Smooth muscle cell of the brain vasculature (primary cell): ENCODE measurements at places on chromosomes 16 and 17.

GRCh38 chr16:7408700-7409365 lies 76.2 kb downstream of the RBFOX1 start:
- DNase-seq, result no peak

DNA sequence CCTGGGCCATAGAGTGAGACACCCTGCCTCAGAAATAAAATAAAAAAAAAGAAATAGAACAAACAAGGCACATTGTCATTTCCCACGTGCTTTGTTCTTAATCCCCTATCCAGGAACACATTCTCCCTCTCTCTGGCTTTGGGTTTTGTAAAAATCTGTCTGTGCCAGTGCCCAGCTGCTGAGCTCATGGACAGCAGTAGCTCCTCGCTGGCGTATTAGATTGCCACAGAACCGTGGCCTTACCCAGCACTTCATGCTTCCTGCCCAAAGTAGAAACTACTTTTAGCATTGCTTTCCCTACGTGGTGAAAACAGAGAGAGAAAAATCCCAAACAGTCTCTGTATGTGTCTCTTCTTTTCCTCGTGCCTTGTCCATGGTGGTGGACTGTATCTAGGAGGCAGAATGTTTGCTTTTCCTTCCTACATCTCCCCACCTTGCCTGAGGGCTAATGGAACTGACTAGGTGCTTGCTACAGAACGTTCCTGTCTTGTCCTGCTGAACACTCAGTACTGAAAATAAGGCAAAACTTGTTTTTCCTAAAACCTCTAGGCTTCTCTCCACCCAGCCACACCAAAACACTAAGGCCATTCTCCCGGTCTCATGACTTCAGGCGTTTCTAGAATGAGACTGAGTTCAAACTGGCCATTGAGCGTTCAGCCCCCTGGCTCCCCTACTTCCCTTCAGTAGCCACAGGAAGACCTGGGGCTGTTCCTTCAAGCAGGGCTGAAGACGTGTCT lies 26.1 kb downstream of the MNT start:
- DNase-seq, result no peak

- DNase-seq, result no peak
These were observed 5.7 kb downstream of the SMARCD2 start for GRCh38 chr17:63836811-63837210.

- no peak for DNase-seq
These were observed 243.5 kb downstream of the FOXL1 start for GRCh38 chr16:86821895-86822294.

- no peak for DNase-seq
These were observed 7.9 kb downstream of the NAT9 start for GRCh38 chr17:74768069-74768762.

- no peak for DNase-seq
These were observed 272.7 kb downstream of the SOX9 start for GRCh38 chr17:72393553-72393952.

DNA sequence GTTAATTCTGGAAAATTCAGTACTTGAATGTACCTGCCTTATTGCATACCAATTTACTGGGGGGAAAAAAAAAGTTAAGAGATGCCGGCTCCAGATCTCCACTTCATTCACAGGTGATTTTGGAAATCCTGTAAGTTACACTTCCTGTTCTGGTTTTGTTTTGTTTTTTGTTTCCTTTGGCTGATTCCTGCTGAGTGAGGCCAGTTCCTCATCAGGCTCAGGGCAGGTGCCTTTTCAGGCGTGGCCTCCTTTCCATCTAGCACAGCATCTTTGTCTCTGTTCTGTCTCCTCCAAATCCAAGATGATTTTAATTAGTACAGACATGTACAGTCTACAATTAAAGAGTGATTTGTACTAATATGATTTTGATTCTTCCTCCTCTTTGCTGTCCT lies 19.2 kb downstream of the CYB561 start:
- DNase-seq, result no peak

DNA sequence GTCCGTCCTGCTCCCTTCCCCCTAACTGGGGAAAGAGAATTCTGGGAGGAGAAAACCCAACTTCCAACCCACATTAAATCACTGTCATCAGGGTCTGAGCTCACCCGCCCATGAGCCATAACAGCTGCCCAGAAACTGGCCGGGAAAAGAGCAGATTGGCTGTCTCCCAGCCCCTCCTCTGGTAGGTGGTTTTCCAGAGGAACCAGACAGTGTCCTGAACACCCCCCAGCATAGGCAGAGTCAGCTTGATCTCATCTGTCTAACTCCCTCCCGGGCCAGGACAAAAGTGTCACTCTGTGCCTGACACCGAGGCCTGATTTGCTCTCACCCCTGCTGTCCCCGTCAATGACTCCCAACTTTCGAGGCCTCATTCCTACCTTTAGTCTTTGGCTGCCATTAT lies 197.0 kb downstream of the AXIN2 start:
- no peak for DNase-seq

DNA sequence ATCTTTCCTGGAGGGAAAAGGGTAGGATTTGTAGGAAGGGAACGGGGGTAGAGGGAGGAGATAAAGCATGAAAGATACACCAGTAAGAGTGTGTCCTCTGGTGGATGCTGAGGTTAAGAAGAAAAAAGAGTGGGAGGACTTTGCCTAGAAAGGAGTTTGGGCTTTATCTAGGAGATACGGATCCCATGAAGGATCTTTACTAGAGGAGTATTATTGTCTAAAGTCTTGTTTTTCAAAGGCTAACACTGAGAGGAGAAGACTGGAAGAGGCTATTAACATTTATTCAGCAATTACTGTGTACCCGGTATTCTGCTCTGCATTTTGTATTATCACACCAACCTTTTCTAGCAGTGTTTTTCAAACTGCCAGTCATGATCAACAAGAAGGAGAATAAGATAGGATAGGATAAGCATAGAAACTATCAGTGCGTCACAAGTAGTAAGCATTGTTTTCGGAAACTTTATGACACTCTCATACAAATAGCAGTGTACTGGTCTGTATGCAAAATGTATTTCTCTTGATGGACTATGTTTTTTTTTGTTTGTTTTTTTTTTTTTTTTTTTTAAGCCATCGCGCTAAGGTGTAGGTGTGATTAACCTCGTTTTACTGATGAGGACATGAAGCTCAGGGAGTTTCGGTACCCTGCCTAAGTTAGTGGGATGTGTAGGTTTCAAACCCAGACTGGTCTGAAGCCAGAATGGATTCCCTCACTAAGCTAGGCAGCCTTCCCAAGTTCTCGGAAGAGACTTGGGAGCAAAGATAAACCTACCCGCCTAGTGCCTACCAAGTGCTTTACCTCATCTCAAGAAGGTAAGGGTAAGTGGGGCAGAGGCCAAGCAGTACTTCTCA lies 1.3 kb upstream of the SP2 start:
- no peak for DNase-seq

GRCh38 chr16:3610698-3611145 lies 684 bp downstream of the SLX4 start:
- DNase-seq, result no peak

GRCh38 chr16:89035669-89036570 lies 57.7 kb upstream of the ACSF3 start:
- no peak for DNase-seq

- DNase-seq, result no peak
These were observed 53.2 kb upstream of the ZNF750 start for GRCh38 chr17:82892899-82893565.

DNA sequence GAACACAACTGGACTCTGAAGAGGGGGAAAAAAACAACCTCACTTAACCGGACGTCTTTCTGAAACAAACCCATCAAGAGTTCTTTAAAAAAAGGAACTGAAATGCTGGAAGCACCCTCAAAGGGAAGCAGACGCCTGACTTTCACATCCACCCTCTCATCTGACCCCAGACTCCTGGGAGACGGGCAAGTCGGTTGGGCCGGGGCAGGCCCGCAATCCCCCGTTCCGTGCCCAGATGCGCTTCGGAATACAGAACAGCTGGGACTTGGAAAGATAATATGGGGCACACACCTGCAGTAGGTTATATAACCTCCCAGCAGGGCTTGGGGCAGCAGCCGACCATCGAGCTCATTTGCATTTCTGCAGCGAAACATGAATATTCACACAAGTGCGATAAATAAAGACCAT lies 3.7 kb downstream of the ARHGAP27 start:
- no peak for DNase-seq

DNA sequence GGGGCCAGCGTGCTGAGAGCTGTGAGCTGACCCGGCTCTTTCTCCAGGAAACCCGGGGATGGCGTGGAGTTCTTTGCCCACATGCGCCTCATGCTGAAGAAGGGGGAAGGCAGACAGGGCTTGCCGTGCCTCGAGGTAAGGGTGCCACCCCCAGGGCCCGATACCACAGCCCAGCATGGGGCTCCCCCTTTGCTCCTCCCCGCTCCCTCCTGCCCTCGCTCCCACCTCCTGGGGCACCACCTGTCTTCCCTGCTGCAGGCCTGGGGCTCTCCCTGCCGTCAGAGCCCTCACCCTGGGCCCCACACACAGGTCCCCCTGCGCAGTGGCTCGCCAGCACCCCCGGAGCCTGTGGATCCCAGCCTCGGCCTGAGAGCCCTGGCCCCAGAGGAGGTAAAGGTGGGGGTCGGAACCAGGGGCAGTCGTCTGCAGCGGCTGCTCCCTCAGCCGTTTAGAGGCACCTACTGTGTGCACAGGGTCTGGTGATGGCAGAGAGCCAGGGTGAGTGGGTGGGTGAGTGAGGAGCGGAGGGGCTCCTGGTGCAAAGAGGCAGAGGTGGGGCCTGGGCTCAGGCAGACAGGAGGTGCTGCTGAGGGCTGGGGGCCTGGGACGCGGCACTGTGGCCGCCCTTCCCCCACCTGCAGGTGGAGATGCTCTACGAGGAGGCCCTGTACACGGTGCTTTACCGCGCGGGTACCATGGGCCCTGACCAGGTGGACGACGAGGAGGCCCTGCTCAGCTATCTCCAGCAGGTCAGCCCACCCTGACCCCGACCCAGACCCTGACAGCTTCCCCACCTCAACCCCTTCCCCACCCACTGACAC lies 5.6 kb downstream of the BAIAP3 start:
- DNase-seq, result no peak

DNA sequence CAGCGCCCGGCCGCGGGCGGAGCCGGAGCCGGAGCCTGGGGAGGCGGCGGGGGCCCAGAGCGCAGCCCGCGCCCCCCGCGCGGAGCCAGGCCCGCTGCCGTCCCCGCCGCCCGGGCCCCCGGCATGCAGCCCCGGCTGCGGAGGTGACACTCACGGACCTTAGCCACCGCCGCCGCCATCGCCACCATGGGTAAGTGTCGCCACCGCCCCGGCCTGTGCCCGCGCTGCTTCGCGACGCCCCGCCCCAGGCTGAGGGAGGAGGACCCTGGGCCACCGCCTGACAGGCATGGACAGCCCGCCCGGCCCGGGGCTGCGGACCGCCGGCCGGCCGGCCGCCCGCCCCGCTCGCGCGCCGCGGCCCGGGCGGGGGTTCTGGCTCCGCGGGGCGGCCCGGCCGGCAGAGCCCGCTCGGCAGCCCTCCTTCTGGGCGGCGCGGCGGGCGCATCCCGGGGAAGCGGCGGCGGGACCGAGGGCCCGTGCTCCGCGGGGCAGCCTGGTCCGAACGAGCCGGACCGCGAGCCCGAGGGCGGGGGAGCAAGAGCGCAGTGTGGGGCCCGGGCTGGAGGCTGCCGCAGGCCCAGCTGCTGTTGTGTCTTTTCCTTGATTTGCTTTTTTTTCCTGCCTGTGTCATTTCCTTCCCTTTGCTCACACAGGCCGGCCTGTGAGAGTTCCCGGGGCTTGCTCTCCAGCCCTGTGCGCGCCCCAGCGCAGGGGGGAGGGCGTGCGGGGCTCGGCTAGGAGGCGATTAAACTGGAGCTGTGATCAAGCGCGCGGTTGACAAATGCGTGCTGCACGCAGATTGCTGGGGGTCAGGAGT lies 565 bp downstream of the MAP3K3 start:
- DNase-seq, result no peak

DNA sequence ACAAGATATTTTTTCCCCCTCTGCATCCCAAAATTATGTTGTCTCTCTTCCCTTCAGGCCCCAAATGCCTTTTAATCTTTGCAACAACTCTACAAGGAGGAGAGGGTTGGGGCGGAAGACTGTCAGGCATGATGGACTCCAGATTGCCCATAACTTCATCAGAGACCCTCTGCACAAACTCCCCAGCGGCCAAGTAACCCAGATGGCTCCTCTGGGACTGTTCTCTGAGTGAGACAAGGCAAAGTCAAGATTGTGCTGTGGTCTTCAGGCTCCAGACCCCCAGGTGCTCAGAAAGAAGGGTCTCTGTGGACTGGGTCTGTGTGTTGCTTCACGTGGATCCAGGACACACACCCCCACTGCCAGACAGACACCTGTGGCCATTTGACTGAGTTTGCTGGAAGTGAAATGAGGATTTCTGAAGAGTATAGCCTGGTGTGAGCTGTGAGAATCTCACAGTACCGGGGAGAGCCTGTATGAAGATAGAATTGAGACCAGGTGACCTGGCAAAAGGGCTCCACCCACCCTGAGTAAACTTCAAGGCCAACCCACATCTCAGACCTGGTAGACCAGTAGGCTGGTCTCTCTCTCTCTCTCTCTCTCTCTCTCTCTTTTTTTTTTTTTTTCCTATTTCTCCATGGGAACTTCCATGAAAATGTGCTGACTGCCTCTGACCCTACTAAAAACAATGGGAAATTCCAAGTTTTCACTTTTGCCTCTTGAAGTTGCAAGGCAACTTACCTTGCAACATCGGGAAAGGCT lies 354.1 kb downstream of the SOX9 start:
- DNase-seq, result no peak

- no peak for DNase-seq
These were observed 23.3 kb downstream of the QPRT start for GRCh38 chr16:29702269-29702668.

GRCh38 chr17:73278465-73279453 lies 17.1 kb upstream of the CPSF4L start:
- no peak for DNase-seq

DNA sequence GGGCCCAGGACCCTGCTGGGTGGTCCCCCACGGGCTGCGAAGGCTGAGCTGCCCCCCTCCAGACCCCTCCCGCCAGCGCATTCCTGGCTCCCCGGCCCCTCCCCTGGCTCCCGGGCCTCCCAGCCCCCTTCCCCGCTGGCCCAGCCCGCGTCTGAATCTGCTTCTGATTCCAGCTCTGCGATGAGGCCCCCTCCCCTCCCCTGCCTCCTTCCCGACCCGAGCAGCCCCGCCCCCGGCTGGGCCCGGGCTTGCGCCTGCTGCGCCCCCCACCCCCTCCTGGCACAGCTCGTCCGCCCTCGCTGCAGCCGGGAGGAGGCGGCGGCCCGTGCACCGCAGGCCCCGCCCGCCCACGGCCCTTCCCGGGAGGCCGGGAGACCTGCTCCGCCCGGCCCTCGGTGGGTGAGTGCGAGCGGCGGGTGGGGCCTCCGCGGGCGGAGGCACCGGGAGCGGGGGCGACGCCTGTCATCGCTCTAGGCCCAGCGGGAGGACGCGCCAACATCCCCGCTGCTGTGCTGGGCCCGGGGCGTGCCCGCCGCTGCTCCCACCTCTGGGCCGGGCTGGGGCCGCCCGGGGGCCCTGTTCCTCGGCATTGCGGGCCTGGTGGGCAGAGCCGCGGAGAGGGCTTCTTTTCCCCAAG lies at the start of gene NTN3:
Gene NTN3, plus strand, starts transcription at position 282 of the 637 bp plus-strand sequence. CDS start 405 bp downstream, outside the sequence.
- DNase-seq, result no peak

GRCh38 chr17:5408186-5408585 lies 11.3 kb downstream of the NUP88 start:
- no peak for DNase-seq

DNA sequence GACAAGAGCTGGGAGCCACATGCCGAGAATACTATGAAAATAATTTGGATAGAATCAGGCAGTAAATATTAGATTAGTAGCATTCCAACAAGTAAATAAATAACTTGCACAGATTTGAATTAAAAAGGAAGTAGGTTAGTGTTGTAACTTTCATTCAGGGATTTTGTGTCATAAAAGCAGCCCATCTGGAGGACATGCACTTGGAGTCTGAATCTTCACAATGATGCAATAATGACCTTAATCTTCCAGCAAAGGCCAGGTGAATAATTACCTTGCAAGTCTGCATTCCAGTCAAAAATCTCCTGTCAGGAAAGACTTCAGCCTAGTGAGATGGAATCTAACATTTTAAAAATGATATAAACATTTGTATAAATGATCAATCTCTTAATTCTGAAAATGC lies 518.1 kb downstream of the KCNJ2 start:
- no peak for DNase-seq
